ENCODE measurements at places on chromosomes 12 and 14. TPM values are rescaled to one million over a fixed set of nuclear protein-coding genes. Genes with fewer than 3 reads are reported as not detected.

TRIM9 gene
- 2.3 TPM for total RNA-seq

- no peak overlapping the region for H3K4me3 ChIP-seq
- H3K4me1 ChIP-seq: no peaks in the 10 kb centered on the region
- H3K36me3 ChIP-seq: peaks cover 9% of the 10 kb centered on the region
- no peak for DNase-seq
These were observed 386.8 kb downstream of the TMEM121 start for GRCh38 chr14:105913221-105913620.

DNA sequence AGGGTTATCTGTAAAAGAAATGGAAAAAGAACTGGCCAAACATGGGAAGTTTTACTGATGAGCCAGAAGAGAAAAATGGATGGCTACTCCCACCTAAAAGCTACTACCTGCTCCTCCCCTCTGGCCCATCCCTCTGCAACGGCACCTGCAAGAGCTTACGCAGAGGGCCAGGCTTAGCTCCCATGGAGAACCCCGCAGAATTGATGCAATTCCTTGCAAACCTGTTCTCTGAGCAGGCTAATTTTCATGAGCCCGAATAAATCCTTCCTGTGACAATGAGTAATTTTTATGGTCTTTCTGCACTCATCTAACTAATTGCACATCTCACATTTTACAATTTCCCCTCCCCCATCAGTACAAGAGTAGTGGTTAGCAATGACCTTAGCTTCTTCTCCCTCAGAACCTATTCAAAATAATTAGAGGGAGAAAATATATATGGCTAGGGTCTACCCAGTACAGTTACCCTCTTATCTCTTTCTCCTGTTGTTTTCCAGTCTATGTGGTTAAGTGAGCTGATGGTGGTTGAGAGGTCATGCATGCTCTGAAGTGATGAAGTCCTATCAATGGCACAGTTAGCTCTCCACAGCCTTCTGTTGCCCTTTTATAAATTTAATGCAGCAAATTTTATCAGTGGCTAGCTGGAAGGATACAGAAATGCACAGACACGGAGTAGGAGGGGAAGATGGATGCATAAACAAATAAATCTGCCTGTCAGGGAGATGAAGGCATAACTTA lies 67.7 kb upstream of the NTF3 start:
- H3K27ac ChIP-seq: no peak overlapping the region
- H3K27me3 ChIP-seq: peaks cover 1% of the 10 kb centered on the region
- H3K36me3 ChIP-seq: no peaks in the 10 kb centered on the region

GRCh38 chr12:64304571-64304970 lies 82.5 kb upstream of the KICS2 start:
- no peak for DNase-seq
- H3K27ac ChIP-seq: no peak overlapping the region
- H3K36me3 ChIP-seq: no peaks in the 10 kb centered on the region
- no peaks in the 10 kb centered on the region for H3K27me3 ChIP-seq
- no peak overlapping the region for H3K4me3 ChIP-seq

DNA sequence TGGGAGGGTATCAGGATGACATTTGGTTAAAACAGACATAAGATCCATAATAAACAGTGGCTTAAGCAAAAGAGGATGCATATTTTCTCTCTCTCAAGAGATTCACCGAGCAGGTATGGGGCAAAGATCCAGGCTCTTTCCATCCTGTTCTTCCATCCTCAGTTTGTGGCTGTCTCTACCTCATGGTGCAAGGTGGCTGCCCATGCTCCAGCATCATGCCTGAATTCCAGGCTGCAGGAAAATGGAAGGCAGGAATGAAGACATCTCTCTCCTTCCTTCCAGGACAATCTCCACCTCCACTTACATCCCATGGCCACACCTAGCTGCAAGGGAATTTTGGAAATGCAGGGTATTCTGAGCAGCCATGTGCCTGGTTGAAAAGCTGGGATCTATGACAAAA lies 136.0 kb downstream of the GLT1D1 start:
- DNase-seq: no peak
- H3K27ac ChIP-seq: no peak overlapping the region
- peaks cover 8% of the 10 kb centered on the region for H3K27me3 ChIP-seq
- H3K36me3 ChIP-seq: peaks cover 5% of the 10 kb centered on the region

- no peak overlapping the region for H3K27ac ChIP-seq
- no peak overlapping the region for H3K4me3 ChIP-seq
- H3K27me3 ChIP-seq: peaks cover 6% of the 10 kb centered on the region
- no peaks in the 10 kb centered on the region for H3K36me3 ChIP-seq
- peaks cover 13% of the 10 kb centered on the region for H3K4me1 ChIP-seq
These were observed 99.1 kb upstream of the MAP1LC3B2 start for GRCh38 chr12:116459916-116460663.

GRCh38 chr12:123971449-123971769 lies 1.2 kb downstream of the CCDC92 start:
- H3K36me3 ChIP-seq: peaks cover 22% of the 10 kb centered on the region
- H3K27ac ChIP-seq: peak overlapping the region; percentile 86
- peaks cover 10% of the 10 kb centered on the region for H3K27me3 ChIP-seq
- H3K4me1 ChIP-seq: peaks cover 24% of the 10 kb centered on the region
- H3K4me3 ChIP-seq: peak overlapping the region; percentile 98

DNA sequence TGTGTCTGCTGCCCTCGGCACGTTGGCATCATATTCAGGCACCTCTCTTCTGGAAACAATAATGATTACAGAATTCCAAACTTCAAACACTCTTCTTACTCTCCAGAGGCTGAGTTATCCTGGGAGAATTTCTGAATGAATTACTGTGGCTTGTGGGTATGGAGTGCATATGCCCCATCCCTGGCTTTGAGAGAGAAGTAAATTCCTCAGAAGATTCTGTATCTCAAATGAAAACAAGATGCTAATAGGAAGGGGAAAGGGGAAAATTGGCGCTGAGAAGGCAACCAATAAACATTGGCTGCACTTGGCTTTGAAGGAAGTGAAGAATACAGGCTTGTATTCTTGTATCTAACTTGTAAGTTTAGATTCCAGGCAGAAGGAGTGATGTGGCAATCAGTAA lies 132.0 kb upstream of the NOVA1 start:
- H3K27me3 ChIP-seq: no peaks in the 10 kb centered on the region
- H3K27ac ChIP-seq: no peak overlapping the region
- H3K36me3 ChIP-seq: no peaks in the 10 kb centered on the region
- no peak for DNase-seq
- no peaks in the 10 kb centered on the region for H3K4me1 ChIP-seq

Data from endothelial cell (in vitro differentiated cells).